ENCODE measurements at places on chromosomes 7 and 10.

DNA sequence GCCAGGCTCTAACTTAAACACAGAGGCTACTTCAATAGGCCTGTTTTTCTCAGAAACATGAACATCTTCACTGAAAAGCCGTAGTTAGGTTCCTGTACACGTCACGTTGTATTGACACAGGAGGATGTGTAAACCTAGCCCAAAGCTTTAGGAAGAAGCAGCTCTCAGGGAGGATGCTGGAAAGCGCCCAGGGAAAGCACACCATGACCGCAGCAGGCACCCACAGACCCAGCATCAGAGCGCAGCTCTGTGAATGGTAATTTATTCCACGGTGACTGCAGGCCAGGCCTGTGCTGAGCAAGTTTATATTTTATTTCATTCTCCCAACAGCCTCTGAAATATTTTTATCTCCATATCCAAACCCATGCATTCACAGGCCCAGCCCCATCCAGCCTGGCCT, 51.1 kb downstream of the ASB13 start:
- no peak for DNase-seq

DNA sequence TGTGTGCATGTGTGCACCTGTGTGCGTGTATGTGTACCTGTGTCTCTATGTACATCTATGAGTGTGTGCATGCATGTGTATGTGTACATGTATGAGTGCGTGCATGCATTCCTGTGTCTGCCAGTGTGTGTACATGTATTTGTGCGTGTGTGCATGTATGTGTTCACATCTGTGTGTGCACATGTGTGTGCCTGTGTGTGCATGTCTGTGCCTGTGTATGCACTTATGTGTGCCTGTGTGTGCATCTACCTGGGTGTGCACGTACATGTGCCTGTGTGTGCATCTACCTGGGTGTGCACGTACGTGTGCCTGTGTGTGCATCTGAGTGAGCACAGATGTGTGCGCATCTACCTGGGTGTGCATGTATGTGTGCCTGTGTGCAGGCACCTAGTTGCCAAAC, 102.2 kb upstream of the DIP2C start:
- DNase-seq, result no peak

DNA sequence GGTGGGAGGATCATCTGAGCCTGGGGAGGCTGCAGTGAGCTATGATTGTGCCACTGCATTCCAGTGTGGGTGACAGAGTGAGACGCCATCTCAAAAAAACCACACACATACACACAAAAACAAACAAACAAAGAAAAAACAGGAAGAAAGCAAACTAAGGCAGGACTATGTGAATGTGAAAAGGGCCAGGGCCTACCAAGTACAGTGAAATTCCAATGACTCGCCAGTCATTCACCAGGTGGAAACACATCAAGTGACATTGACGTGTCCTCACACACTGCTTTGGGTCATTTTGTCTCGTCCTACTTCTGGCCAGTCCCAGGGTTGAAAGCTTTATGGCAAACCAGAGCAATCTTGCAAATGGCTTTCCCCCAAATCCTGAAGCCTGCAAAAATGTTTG, 79.9 kb downstream of the HIP1 start:
- no peak for DNase-seq

DNA sequence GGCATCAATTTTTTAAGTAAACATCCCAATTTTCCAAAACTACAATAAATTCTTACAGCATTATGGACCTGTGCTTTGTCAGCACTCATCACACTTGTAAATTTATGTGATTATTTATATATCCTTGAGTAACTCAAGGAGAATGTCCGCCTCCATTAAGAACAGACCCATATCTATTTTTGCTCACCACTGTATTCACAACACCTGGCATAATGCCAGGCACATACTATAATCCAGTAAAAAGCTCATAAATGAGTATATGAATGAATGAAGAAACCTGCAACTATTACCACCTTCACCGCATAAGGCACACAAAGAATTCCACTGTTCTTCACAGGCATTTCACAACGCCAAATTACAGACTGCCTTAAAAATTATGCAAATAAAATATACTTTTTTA, 46.9 kb downstream of the MINDY3 start:
- no peak for DNase-seq

GRCh38 chr7:64947252-64948000, 43.4 kb downstream of the ZNF117 start:
- no peak for DNase-seq

- DNase-seq, result no peak
Observed at GRCh38 chr10:92830478-92831389, 17.6 kb upstream of the EXOC6 start.

DNA sequence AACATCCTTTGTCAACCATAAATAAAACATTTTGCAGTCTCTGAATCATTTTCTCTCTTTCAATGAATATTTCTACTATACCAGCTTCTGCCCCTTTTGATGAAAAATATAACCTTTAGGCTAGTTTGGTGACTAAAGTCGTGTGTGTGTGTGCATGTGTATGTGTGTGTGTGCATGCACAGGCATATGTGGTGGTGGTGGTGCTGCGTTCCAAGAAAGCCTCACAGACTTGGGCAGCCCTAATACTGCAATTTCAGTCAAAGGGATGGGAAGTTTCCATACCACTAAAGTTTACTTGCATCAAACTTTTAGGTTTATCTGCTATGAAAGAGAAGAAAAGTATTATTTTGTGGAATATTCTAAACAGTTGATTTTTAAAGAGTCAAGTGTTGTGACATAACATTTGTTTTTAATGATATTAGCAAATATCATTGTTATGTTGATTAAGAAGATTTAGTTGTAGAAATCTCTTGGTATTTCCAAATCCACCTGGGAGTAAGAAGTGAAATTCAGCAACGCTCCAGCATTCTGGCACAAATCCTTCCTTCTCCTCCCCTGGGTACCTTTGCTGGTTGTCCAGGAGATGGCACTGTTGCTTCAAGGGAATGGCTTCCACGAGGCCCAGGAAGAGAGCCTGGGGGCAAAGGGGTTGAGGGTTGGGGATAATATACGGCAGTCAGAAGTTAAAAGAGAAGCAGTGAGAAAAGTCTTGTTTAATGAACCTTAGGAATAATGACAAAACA, 41.5 kb downstream of the ASB4 start:
- DNase-seq, result peak; percentile 78

GRCh38 chr7:49790209-49790608, 16.8 kb downstream of the VWC2 start:
- DNase-seq, result no peak

GRCh38 chr7:5425507-5426225, 2.0 kb upstream of the TNRC18 start:
- peak; percentile 91 for DNase-seq

DNA sequence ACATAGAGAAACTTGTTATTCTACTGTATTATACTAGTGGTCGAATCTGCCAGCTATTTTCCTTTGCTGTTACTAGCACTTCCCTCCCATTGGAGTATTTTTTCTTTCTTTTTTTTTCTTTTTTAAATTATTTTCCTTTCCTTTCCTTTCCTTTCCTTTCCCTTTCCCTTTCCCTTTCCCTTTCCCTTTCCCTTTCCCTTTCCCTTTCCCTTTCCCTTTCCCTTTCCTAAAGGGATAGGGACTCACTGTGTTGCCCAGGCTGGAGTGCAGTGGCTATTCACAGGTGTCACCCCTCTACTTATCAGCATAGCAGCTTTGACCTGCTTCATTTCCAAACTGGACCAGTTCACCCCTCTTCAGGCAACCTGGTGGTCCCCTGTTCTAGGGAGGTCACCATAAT, 212.6 kb upstream of the SP4 start:
- DNase-seq, result no peak

- peak; percentile 57 for DNase-seq
Observed at GRCh38 chr10:97731346-97732051, 5.4 kb upstream of the ZFYVE27 start.

DNA sequence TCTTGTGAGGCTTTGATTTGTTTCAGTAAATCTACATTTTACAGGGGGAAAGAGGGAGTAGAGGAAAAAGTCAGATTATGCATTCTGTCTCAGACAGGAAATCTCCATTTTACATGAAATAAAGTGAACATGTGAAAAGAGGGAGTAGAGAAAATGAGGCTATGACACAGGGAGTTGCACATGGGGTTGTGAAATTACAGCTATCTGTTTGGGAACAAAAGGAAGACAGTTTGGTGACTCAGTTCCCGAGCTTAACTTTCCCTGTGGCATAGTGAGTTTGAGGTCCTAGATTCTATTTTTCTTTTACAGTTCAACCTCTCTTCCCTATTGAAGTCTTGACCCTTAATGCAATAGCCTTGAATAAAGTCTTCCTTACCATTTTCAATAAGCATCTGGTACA, 63.2 kb upstream of the AGR3 start:
- no peak for DNase-seq

DNA sequence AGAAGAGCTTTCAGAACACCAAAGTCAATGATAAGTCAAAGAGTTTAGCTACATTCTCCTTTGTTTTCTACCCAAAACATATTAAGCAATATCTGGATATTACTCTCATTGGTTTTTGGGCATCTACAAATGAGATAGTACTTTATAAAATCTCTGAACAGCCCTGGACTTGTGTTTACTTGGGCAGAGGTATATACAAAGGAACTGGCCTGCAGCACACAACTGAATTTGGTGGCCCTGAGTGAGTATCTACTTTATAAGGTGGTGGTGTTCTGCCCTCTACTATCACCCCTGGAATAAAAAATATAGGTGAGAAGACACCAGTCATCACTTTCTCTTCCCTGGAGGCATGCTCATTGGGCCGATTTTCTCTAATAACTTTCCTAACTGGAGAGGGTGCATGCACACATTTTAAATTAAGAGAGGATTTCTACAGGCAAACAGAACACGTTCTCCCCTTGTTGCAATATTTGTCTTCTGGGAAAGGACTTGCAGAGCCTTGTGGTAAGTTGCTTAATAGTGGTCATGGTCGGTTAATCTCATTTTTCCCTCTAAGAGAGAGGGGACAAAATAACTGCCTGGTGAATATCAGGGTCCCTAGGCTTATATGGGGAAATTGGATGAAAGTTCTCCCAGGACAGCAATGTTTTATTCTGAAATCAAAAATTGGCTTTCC, 41.1 kb downstream of the OTUD1 start:
- DNase-seq, result no peak

DNA sequence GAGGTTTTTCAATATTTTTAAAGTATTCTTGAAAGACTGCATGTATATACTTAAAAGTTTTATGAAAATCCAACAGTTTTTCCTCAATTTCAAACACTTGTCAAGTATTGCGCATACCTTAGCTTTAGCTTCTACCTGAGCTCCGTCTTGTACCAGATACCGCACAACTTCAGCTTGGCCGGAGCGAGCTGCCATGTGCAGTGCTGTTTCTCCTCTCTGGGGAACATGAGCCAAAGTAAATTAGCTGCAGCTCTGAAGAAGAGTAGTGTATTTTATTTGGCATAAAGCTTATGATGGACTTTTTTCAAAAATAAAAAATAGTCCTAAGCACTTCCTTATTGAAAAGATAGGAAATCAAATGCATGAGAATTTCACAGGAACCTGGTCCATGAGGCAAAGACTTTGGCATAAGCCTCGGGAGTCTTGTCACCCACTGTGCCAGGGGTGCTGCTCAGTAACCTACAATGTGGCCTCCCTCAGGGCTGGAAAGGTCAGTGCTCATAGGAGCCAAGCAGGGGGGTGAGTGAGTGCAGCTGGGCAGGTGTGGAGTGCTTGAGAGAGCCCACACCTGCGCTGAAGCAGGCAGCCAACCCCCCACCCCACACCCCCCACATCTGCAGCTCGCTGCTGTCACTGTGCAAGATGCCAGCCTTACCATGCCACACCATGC, 189.5 kb downstream of the ANK3 start:
- no peak for DNase-seq

- no peak for DNase-seq
Observed at GRCh38 chr10:86721232-86721631, 35.2 kb upstream of the BMPR1A start.

DNA sequence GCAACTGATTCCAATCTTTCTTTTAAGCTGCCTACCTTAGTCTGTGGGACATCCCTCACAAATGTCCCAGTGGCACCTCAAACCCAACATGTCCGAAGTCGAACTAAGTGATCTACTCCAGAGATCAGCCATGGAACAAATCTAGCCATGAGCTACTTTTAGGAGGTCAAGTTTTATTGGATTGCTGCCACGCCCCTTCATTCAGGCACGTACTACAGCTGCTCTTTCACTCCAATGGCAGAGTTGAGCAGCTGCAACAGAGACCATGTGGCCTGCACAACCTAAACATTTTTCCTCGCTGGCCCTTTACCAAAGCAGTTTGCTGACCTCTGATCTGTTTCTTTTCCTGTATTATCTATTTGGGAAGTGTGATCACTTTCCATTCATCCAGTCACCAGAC, 192.4 kb upstream of the CDCA7L start:
- DNase-seq, result no peak

DNA sequence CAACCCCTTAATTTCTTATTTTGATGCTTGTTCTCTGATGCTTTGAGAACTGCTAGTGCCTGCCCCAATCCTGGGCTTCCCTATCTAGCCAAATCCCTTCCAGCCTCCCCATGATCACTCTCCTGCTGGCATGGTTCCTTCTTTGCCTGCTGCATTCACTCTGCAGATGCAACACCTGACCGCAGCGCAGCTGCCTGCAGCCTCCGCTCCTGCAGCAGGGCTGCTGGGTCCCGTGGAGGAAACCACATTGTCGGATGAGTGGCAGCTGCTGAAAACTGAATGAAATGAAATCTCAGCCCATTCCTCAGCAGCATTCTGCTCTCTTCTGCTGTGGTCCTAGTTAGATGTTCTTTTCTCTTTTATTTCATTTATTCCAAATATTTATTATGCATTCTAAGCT, 320.3 kb downstream of the CCDC3 start:
- no peak for DNase-seq

DNA sequence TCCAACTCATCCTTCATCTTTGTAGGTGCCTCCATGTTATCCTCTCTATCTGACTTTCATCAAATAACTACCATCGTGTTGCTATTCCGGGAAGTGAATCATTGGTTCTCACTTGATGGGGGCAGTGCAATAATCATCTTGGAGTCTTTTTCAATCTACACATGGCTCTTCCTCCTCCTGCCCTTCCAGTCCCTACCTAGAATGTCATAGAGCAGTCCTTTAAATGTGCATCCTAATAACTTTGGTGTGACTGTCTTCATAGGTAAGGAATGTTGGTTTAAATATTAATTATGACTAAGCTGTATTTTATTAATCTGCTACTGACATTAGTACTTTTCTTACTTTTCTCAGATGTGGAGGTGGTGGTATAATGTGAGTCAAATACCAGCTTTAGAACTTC, 8.4 kb upstream of the CDK14 start:
- no peak for DNase-seq

- DNase-seq, result no peak
Observed at GRCh38 chr7:82129091-82129490, 314.5 kb downstream of the CACNA2D1 start.

DNA sequence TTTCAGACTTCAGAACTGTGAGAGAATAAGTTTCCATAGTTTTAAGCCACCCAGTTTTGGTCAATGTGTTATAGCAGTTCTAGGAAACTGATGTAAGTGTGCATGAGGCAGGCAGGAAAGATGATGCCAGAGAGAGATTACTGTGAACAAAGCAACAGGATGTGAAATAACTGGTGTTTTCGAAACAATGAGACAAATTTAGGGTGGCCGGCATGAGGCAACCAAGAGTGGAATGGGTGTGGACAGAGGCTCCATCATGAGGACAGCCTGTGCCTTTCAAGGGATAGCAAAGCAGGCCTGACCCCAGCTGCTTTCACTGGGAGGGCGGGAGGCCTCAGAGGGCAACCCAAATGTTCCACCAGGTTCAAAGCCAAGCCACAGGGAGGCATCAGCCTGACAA, 67.3 kb upstream of the UCN3 start:
- DNase-seq, result no peak

- DNase-seq, result no peak
Observed at GRCh38 chr10:29252811-29253689, 35.8 kb upstream of the LYZL1 start.

- peak; percentile 75 for DNase-seq
Observed at GRCh38 chr10:78225594-78225993, 191.9 kb downstream of the RPS24 start.

Data from NCI-H2081 (cell line).